ENCODE measurements at places on chromosomes 2 and 18.

GRCh38 chr2:227038550-227039189 lies 125.3 kb downstream of the COL4A4 start:
- no peak for DNase-seq

DNA sequence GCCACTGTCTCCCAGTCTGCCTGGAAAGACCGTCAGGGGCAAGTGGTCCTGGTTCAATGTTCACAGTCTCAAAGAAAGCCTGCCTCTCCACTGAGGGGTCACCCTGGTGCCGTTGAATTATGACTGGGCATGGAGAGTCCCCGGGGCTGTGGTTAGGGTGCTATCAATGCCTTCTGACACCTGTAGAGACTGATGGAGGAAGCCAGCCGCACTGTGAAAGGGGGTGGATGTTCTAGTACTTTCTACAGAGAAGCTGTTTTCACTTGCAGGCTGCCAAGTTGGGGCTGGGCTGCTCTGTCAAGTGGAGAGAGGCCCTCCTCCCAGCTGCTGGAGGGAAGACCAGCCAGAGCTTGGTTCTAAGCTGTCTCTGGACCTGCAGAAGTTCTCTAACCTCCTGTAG lies 80.5 kb downstream of the BCL2L11 start:
- no peak for DNase-seq

- no peak for DNase-seq
Measured at GRCh38 chr2:156333274-156333950, 891 bp upstream of the NR4A2 start.

- no peak for DNase-seq
Measured at GRCh38 chr2:231920795-231921194, 5.4 kb downstream of the NPPC start.

- no peak for DNase-seq
Measured at GRCh38 chr2:223418604-223419199, 183.5 kb downstream of the SCG2 start.

- DNase-seq = no peak
Measured at GRCh38 chr2:134594399-134594798, 124.4 kb downstream of the TMEM163 start.

DNA sequence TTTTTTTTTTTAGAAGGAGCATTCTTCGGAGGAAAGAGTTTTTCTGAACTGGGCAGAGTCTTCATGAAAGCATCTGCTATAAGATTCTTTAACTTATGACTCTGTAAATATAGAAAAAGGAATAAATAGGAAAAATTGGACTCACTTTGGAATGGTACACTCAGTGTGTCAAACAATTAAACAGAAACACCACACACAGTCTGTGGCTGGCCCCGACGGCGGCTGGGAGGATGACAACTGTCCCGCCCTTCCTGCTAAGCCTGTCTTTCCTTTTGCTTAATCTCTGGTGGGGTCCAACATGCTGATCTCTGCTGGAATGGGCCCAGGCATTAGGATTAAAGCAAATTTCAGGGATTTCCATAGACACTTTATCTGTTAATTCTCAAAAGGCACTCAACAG lies 12.5 kb upstream of the RAB31 start:
- DNase-seq = no peak

GRCh38 chr2:224986477-224986876 lies 55.8 kb downstream of the DOCK10 start:
- no peak for DNase-seq

- no peak for DNase-seq
Measured at GRCh38 chr2:216927163-216927562, 67.3 kb upstream of the TNP1 start.
